Activated T-helper 1 cell treated with anti-CD3 and anti-CD28 coated beads, Interleukin-2, amount 50 U/mL, for 16 hours (primary cell): ENCODE measurements at places on chromosomes 12 and 14.

GRCh38 chr14:35964697-35965286 is 138.7 kb downstream of the BRMS1L start:
- no peak for DNase-seq

DNA sequence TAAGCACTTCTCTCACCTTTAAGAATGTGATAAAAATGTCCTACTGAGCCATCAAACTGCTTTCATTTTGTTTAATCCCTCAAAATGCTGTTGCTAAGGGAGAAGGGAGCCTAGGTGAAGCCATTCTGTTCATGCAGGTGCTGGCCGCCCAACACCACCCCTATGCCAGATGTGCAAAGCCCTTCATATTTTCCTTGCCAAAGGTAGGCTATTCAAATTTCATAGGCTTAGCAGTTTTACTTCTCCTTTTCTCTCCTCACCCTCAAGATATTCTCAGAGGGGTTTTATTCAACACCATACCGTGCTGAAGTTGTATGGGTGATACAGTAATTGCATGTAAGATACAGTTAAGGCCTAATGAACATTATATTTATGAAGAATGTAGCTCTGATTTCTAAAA is 461.7 kb downstream of the GXYLT1 start:
- DNase-seq: no peak

DNA sequence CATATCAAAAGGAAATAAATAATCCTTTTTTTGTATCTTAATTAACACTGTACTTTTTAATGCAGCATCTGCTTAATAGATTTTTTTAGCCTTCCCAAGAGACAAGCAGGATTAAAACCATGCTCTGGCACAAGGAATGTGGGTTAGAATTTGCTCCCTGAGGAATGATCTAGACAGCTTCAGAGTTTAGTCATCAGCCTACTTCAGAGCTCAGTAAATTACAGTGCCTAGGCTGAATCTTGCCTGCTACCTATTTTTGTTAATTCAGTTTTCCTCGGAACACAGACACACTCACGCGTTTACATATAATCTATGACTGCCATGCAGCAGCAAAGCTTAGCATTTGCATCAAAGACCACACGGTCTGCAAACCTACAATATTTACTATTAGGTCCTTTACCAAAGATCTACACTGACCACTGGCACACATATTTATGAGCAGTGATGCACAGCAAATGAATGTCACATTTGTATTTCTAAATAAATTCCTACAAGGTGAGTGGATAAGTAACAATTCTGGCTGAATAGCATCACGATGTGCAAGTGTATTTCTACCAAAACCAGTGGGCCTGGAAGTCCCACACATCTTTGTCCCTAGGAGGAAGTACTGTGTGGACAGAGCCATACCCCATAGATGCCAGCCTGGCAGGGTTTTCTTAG is 309.8 kb upstream of the TMEM132C start:
- DNase-seq: no peak

DNA sequence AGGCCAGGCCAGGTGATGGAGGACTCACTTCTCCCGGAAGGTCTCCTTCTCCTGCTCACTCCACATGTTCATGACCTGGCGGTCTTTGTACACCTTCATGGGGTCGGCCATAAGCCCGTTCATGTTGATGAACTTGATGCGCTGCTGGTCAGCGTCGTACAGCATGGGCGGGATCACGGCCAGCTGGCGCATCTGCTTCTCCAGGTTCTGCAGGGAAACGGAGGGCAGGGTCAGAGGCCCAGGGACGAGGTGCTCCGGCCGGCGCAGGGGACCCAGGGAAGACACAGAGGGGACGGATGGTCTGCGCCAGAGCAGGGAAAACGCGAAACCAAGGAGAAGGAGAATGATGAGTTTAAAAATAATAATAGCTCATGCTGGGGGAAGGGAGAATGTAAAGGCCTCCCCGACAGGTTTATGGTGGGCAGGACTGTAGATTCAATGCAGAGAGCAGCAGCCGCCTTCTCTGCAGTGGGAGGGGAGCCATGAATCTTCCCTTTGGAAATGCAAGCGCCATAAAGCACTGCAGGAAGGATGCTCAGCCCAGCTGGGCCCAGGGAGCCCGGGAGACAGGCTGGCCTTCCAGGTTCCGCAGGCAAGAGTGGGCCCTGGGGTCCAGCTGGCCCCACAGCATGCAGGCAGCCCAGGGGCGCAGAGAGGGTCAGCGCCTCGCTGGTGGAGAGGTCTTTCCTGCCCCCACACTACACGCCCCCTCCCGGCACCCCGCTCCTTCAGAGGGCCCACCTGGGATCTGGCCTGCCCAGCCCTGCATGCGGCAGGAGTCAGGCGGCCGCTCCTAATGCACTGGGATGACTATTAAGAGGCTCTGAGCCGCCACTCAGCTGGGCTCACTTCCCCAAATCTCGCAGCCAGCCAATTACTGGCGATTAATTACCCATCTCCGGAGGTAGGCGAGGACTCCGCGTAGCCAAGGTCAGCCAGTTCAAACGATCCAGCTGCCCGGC is 132.0 kb downstream of the RFLNA start:
- DNase-seq: no peak

DNA sequence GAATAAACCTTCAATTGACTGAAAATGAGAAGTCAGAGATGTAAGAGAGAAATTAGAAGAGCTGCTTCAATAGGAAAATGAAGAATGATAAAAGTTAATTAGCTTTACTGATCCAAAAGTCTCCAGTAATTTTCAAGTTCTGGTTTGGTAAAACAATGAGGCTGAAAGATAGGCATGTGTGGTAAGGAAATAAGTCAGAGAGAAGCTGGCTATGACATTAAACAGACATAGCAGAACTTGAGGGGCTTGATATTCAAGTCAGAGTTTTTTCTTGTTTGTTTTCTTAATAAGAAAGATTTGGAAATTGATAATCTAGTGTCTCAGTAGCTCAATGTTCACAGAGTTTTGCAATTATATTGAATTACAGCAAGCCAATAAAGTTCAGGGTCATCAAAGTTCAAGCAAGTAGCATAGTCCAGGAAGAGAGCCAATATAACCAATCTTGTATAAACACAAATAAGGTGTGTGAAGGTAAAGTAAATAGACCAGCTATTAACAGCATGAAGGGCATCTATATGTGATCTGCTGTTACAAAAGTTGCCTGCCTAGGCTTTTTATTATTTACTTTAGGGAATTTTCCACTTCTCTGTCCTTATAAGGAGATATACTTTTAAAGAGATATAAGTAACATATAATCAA is 1111.5 kb downstream of the TRHDE start:
- DNase-seq: no peak

GRCh38 chr12:107522692-107523477 is 162.7 kb upstream of the PWP1 start:
- no peak for DNase-seq

- DNase-seq: no peak
These were observed 803.5 kb downstream of the FLRT2 start for GRCh38 chr14:86333493-86333892.

- DNase-seq: no peak
These were observed 24.3 kb upstream of the ADGRD1 start for GRCh38 chr12:130929363-130929762.

DNA sequence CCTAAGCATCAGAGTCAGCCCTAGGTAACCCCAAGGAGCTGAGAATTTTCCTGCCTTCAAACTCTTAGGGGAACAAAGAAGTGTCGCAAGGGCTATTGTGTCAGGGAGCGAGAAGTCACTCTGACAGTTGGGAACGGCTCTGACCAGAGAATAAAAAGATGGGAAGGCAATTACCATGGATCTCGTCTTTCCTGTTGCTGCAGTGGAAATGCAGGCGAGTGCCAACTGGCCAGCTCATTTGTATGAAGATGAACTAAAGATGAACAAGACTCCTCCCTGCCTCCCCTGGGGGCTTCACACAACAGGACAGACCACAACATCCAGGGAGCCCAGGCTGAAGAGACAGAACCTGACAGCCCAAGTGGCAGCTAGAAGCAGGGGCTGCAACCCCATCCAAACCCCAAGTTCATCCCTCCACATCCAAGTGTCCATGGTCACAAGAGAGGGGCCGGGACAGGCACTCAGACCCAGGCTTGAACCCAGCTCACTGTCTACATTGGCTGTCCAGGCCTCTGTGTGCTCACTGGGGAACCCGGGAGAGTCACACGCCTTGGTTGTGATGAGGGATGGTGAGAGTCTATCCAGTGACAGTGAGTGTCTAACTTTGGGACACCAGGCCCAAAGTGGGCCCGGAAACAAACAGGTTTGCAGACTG is 322.4 kb downstream of the BCL11B start:
- no peak for DNase-seq
